ENCODE measurements at places on chromosomes 3 and 15.

GRCh38 chr3:187062526-187063177 is 76.6 kb downstream of the RPL39L start:
- DNase-seq, result no peak

GRCh38 chr3:13853256-13853977 is 26.5 kb downstream of the WNT7A start:
- DNase-seq, result no peak

DNA sequence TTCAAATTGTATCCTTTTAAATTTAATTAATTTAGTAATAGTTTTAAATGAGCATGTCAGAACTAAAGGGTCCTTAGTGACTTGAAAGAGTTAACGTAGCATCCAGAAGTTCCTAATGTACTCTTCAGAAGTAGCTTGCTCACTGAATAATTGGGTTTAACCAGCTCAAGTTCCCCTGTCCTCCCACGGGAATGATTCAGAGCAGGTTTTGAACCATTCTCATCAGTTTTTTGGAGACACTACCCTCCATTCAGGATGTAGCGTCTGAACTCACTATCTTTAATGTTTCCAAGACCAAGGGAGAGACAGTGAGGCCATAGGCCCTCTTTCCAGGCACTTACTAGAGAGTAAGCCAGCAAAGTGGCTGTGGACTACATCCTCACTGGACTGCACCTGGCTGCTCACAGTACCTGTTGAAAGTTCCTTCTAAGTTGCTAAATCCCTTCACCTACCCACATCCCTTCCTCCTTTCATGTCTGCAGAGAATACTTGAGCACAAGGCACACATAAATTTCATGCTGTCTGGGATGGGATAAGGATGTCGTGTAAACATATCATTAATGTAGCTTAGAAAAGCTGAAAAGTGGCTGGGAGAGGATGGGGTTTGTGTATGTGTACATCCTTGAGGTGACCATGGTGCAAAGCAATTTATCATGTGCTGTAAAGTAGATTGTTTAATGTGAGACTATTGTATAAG is 146.3 kb downstream of the PLCL2 start:
- no peak for DNase-seq

- no peak for DNase-seq
Observed at GRCh38 chr3:7638103-7638502, 777.2 kb downstream of the GRM7 start.

DNA sequence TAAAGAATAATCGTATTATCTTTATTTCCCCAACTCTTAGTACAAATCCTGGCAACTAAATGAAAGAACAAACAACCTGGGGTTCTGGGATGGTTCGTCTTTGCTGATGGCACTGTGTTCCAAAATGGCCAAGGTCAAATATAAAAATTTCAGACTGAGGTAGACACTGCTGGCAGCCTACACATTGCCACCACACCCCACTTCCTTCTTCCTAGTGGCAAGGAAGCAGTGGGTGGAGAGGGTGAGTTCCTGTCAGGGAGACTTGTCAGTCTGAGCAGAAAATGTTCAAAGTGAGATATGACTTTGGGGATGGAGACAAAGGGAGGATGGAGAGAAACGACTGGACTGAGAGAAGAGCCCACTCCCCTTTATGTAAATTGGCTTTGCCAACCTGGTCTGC is 69.6 kb downstream of the LMCD1 start:
- DNase-seq, result no peak

DNA sequence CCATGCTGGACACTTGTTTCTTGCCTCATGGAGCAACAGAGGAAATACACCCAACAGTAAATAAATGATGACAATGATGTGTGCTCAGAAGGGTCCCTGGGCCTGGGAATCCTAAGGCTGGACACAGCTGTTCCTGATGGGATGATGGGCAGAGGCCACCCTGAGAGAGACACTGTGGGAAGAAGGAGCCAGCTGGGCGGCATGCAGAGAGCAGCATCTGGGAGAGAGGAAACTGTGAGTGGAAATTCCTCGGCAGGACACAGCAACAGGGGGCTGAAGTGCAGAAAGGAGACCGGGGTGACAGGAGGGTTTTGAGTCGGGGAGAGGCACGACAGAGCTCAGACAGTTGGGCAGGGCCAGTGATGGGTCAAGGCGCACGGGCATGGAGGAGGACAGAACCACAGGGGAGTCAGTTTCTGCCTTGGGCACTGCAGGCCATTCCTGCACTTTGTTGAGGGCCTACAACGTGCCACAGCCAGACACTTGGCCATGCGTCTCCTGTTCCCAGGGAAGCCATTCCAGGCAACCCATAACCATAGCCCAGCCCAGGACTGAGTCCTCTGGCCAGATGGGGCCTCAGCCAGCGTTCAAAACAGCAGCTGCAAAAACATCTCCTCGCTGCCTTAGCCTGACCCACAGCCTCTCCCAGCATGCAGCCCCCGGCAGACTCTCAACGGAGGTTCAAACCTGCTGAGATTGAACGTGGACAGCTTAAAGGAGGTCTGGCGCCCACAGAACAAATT is 36.7 kb upstream of the SLC6A1 start:
- no peak for DNase-seq

- no peak for DNase-seq
Observed at GRCh38 chr3:188320757-188321156, 166.8 kb downstream of the LPP start.

DNA sequence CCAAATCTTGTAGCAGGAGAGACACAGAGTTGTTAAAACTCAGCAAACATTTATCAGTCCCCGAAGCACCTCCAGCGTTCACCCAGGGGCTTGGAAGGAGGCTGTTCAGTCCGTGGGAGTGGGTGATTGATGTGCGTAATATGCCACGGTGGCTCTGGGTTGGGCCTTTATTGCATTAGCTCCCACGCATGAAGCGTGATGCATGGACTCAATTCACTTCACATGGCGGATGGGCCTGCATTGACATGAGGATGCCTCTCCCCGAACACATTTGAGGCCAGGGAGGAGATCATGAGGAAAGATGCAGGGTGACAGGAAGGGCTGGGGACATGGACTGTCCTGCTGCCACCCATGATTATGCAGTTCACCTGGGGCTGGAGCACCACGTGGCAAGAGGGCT is 126.5 kb downstream of the FAM43A start:
- DNase-seq, result no peak

GRCh38 chr3:158773845-158774830 is 27.7 kb upstream of the MFSD1 start:
- no peak for DNase-seq

- DNase-seq, result no peak
Observed at GRCh38 chr3:119402791-119403190, 60.6 kb downstream of the TMEM39A start.

- DNase-seq, result no peak
Observed at GRCh38 chr3:186280737-186281136, 81.3 kb downstream of the DGKG start.

DNA sequence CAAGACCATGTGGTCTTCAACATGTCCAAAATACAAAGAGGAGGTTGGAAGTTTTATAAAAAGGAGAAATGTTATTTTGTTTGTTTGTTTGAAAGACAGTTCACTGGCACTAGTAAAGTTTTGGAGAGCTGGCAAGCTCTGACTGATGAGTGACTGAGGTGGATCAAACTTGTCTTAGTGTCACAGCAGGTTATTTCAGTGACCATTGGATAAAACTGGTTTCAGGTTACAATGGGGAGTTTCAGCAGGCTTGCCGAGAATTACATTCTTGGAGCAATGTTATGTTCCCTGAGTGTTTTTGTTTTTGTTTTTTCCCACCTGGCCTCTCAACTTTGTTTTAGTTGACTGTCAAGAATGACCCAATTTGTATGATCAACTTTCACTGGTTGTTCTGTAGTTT is 414.5 kb upstream of the ARHGEF26 start:
- DNase-seq, result no peak

DNA sequence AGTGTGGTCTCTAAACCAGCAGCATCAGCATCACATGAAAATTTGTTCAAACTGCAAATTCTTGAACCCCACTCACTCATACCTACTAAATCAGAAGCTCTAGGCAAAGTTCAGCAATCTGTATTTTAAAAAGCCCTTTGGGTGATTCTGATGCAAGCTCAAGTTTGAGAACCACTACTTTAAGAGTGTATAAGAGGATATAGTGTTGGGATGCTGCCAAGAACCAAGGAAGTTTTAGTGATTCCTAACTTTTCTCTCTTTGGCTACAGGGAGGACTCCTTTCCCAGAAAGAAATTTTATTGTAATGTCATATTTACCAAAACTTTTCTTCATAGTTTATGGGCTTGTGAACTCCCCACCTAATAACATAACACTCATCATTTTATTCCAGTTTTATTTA is 422.2 kb downstream of the TBC1D5 start:
- DNase-seq, result no peak

DNA sequence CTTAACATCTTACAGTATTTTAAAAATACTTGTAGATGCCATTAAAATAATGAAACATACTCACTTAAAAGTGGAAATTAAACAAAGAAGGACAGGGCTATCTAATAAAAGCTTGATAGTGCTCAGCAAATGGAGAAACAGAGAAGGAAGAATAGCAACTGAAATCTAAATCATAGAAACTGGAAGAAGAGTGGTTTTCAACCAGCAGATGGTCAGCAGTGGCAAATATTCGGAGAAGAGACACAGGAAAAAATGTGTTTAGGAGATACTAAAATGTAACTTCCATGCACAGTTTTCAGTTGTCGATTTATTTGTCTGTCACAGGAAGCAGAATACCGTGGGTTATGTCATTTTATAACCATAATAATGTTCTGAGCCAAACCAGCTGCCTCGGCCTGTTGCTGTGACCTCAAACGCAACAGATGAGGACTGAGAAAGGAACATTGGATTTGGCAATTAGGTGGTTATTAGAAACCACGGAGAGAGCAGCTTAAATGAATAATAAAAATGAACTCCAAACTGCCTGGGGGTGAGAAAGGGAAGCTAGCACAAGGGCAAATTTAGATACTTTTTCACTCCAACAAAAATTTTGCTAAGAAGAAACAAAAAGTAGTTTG is 246.6 kb upstream of the KCNMB2 start:
- no peak for DNase-seq

- no peak for DNase-seq
Observed at GRCh38 chr3:123202451-123202850, 708 bp downstream of the SEC22A start.

DNA sequence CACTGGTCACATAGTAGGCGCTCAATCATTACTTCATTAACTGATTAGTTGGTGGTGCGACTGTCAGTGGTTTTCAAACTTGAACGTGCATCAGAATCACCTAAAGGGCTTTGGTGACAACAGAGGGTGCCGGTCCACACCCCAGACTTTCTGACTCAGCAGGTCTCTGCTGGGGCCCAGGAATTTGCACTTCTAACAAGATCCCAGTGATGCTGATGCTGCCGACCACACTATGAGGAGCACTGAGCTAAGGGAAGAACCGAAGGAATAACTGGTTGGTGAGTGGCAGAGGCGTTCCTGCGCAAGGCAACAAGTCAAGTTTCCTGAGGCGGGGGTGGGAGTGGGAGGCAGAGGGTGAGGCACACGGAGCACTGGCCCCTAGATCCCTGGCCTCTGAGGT is 18.8 kb downstream of the HAPLN3 start:
- no peak for DNase-seq

DNA sequence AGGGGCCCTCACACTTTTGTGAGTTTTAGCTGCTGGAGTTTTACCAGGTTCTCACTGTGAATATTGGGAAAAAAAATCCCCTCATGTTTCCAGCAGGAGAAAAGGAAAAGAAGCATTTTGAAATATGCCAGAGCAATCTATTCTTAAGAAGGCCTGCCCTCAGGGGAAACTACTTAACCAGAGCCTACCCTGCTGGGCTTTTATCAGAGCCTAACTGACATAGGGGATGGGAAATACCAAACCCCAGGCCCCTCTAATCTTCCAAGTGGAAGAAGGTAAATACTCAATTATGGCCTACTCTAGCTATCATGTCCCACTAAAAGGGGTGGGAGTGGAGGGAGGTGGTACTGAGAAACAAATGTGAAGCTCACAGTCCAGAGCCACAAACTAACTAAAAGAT is 68.7 kb upstream of the NMNAT3 start:
- no peak for DNase-seq

DNA sequence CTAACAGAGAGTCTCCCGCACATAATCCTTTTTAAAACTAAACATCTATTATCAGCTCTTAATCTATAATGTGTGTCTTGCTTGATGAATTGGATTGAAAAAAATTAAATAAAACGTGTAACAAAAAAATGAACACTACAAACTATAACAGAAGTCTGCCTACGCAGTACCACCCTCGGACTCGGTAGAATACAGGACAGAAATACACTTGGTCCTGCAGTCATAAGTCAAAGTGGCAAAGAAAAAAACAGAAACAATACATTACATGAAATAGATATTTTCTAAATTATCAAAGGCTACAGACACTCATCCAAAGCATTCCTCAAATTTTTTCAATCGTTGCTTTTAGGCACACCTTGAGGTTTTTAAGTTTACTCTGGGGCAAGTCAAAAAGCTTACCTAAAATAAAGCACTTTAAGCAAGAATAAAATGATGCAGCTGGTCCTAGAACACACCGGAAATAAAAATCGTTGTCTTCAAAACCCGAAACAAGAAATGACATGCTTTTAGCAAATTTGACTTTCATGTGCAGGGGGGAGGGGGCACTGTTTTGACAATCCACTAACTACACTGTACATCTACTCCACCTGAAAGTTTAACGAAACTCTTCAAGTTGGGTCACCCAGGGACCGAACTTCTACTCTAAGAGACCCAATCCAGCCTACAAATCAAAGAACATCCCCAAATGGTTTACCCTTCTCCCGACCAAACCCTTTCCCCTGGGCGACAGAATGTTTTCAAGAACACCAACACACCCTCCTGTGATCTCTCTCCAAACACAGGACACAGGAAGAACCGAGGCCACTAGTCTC is 1.3 kb downstream of the ADAM10 start:
- DNase-seq, result peak; percentile 11

DNA sequence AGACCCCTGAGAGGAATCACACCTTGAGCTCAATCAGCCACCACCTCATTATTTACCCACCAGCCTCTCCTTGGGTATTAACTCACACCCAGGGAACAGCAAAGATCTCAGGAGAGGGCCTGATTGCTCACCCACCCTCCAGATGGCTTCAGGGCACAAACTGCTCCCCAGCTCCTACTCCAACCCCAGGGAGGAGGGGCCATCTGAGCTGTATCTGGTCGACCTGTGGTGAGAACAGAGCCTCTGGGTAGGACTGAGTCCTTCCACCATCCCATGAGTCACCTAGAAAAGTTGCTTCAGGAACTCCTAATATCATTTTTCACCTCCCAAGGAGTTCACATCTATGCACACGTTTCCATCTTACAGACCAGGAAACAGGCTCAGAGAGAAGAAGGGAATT is 44.8 kb upstream of the HES1 start:
- no peak for DNase-seq

DNA sequence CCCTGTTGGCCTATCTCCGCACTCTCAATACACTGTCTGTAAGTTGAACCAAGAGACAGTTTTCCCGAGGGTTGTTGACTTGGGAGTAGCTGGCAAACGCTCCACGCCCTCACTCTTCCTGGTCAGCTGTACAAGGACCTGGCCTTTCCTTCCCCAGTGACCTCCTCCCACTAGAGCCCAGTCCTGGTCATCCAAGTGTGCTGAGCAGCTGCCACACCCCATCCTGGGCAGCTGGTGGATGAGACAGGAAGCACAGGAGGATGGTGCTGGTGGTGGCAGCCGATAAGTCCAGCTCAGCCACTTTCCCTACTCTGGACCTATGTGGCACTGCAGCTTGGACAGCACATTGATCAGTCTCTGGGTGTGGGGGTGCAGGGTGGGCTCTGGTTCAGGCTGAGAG is 19.8 kb downstream of the PFKFB4 start:
- no peak for DNase-seq
